ENCODE measurements at places on chromosomes 1 and 21. TPM values are rescaled to one million over a fixed set of nuclear protein-coding genes. Genes with fewer than 3 reads are reported as not detected.

SDCCAG8 gene
- 28.5 TPM for polyA plus RNA-seq

MAN1C1 gene
- 0.49 TPM for polyA plus RNA-seq

SERPINC1 gene
- polyA plus RNA-seq = not detected

RIPK4 gene
- not detected for polyA plus RNA-seq

S100A2 gene
- not detected for polyA plus RNA-seq

CCDC30 gene
- polyA plus RNA-seq = 1.5 TPM

CLDN17 gene
- polyA plus RNA-seq = not detected

GFI1 gene
- polyA plus RNA-seq = 1.6 TPM

SPRR4 gene
- polyA plus RNA-seq = not detected

Data from IgD-negative memory B cell (primary cell).